ENCODE measurements at places on chromosomes 5 and 9. TPM values are rescaled to one million over a fixed set of nuclear protein-coding genes. Genes with fewer than 3 reads are reported as not detected.

The PCDHGA8 gene
- 1.8 TPM for total RNA-seq

GRCh38 chr5:134902071-134902801, 2.7 kb upstream of the PCBD2 start:
- DNase-seq, result no peak
- peaks cover 5% of the 10 kb centered on the region for H3K36me3 ChIP-seq

- no peaks in the 10 kb centered on the region for H3K27me3 ChIP-seq
- no peaks in the 10 kb centered on the region for H3K36me3 ChIP-seq
- no peak overlapping the region for H3K4me3 ChIP-seq
- H3K27ac ChIP-seq, result no peak overlapping the region
- no peak for DNase-seq
These were observed 1.5 kb upstream of the NSMF start for GRCh38 chr9:137460363-137461315.

DNA sequence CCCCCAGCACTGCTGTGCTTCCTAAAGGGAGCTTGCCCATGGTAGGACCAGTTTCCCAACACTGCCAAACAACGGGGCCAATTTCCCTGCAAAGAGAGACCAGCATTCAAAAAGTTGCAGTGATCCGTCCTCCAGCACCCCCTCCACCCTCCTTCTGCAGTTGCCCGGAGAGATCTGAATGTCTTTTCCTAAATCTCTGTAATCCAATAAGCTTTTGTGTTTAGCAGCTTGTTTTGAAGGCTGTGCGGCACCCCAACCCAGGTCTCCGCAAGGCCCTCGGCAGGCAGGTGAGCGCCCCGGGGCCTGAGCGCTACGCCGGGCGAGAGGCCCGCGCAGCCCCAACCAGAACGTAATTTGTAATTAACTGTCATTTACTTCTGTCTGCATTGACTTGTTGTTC, 366.9 kb upstream of the IRX2 start:
- no peaks in the 10 kb centered on the region for H3K4me1 ChIP-seq
- no peak overlapping the region for H3K27ac ChIP-seq
- DNase-seq, result no peak
- H3K36me3 ChIP-seq, result no peaks in the 10 kb centered on the region
- H3K4me3 ChIP-seq, result no peak overlapping the region
- peaks cover 15% of the 10 kb centered on the region for H3K27me3 ChIP-seq

The GABRA6 gene
- not detected for total RNA-seq

- no peaks in the 10 kb centered on the region for H3K4me1 ChIP-seq
- no peak overlapping the region for H3K27ac ChIP-seq
- no peak for DNase-seq
These were observed 990.4 kb upstream of the ACO1 start for GRCh38 chr9:31394015-31394473.

The CCDC183 gene
- 0.88 TPM for total RNA-seq

GRCh38 chr5:34022121-34022705, 14.4 kb upstream of the AMACR start:
- no peak overlapping the region for H3K27ac ChIP-seq
- no peak for DNase-seq
- H3K27me3 ChIP-seq, result no peaks in the 10 kb centered on the region
- H3K36me3 ChIP-seq, result peaks cover 5% of the 10 kb centered on the region

GRCh38 chr5:76590027-76590426, 33.2 kb downstream of the F2RL2 start:
- no peak overlapping the region for H3K4me3 ChIP-seq
- no peaks in the 10 kb centered on the region for H3K27me3 ChIP-seq
- H3K4me1 ChIP-seq, result no peaks in the 10 kb centered on the region
- no peak overlapping the region for H3K27ac ChIP-seq
- H3K36me3 ChIP-seq, result peaks cover 5% of the 10 kb centered on the region

DNA sequence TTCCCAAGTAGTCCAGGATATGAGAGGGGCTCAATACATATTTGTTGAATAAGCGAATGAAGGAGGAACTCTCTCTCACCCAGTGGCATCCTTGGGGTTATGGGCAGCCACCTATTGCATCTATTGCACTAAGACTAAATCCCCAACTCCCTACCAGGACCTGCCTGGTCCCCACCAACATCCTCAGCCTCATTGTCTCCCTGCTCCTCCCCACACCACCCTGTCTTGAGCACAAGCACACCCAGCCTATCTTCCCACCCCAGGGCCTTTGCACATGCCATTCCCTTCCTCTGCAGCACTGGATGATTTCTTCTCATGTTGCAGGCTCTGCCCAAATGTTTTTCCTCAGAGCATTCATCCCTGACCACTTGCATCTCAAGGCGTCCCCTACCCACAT, 133.8 kb downstream of the BARX1 start:
- no peaks in the 10 kb centered on the region for H3K36me3 ChIP-seq
- H3K4me1 ChIP-seq, result no peaks in the 10 kb centered on the region
- H3K4me3 ChIP-seq, result no peak overlapping the region
- no peaks in the 10 kb centered on the region for H3K27me3 ChIP-seq
- no peak overlapping the region for H3K27ac ChIP-seq
- DNase-seq, result no peak

DNA sequence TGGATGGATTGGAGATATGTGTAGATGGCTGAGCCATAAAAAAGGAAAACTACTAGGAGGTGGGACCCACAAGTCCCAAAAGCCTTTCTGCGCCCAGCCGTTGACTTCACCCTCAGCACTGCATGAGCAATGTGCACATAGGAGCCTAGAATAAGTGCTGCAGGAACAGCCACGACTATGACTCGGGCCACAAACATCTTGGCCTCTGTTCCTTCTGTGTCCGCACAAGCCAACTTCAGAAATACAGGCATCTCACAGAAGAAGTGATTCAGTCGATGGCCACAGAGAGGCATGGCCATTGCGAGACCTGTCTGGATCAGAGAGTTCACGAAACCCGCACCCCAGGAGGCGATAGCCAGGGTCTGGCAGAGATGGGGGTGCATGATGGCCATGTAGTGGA, 587 bp downstream of the OR2Y1 start:
- H3K4me3 ChIP-seq, result no peak overlapping the region
- H3K27me3 ChIP-seq, result no peaks in the 10 kb centered on the region
- H3K36me3 ChIP-seq, result no peaks in the 10 kb centered on the region
- H3K4me1 ChIP-seq, result no peaks in the 10 kb centered on the region

The OR2V2 gene
- total RNA-seq, result not detected

GRCh38 chr5:149004559-149004958, 58.3 kb downstream of the SH3TC2 start:
- H3K27me3 ChIP-seq, result no peaks in the 10 kb centered on the region
- DNase-seq, result no peak
- H3K4me1 ChIP-seq, result no peaks in the 10 kb centered on the region
- no peak overlapping the region for H3K27ac ChIP-seq
- H3K36me3 ChIP-seq, result no peaks in the 10 kb centered on the region

DNA sequence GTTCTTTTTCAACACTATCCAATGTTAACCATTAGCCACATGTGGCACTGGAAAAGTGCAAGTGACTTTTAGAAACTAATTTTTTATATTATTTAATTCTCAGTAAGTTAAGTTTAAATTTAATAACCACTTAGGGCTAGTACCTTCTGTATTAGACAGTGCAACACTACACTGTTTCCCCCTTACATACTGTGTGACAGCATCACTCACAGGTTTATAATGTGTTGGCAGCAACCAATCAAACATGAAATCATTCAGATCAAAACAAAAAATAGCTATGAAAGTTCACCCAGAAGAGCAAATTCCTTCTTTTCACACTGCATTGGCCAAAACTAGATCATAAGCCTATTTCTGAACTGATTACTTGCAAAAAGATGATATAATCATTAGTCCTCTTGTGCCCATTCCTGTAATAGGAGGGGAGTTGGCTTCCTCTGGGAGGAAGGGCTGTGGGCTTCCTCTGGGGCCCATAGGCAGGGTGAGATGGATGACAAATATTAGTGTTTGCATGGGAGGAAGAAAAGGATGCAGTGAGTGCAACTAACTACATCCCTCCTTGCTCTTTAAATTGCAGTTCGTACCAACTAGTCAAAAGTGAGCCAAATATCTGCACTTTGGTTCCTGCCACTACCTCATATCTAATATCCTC, 708.1 kb upstream of the RGMB start:
- no peak overlapping the region for H3K4me3 ChIP-seq
- no peak overlapping the region for H3K27ac ChIP-seq
- DNase-seq, result no peak
- H3K36me3 ChIP-seq, result no peaks in the 10 kb centered on the region
- H3K4me1 ChIP-seq, result no peaks in the 10 kb centered on the region
- no peaks in the 10 kb centered on the region for H3K27me3 ChIP-seq

The ARHGEF28 gene
- 66.3 TPM for total RNA-seq

DNA sequence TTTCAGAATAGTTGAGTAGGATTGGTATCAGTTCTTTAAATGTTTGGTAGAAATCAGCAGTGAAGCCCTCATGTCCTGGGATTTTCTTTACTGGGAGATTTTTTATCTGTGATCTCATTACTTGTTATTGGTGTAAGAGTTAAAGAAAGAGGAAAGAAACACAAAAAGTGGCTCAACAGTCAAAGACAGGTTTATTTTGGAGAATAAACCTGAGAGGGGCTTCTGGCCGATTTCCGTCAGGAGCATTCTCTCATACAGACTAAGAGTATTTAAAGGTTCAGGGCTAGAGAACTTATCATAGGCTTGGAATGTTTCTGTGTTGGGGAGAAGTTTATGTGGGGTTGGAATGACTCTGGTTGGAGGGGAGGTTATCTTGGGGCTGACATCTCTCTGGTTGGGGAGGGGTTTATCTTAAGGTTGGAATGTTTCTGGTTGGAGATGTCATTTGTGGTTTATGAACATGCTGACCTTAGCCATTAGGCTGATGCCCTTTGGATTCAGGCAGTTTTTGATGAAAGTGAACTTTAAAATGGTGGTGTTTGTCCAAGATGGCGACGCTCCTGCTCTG, 62.5 kb downstream of the CFAP95 start:
- no peak overlapping the region for H3K4me3 ChIP-seq
- peaks cover 5% of the 10 kb centered on the region for H3K4me1 ChIP-seq
- no peaks in the 10 kb centered on the region for H3K36me3 ChIP-seq
- H3K27me3 ChIP-seq, result no peaks in the 10 kb centered on the region
- DNase-seq, result no peak
- H3K27ac ChIP-seq, result no peak overlapping the region

DNA sequence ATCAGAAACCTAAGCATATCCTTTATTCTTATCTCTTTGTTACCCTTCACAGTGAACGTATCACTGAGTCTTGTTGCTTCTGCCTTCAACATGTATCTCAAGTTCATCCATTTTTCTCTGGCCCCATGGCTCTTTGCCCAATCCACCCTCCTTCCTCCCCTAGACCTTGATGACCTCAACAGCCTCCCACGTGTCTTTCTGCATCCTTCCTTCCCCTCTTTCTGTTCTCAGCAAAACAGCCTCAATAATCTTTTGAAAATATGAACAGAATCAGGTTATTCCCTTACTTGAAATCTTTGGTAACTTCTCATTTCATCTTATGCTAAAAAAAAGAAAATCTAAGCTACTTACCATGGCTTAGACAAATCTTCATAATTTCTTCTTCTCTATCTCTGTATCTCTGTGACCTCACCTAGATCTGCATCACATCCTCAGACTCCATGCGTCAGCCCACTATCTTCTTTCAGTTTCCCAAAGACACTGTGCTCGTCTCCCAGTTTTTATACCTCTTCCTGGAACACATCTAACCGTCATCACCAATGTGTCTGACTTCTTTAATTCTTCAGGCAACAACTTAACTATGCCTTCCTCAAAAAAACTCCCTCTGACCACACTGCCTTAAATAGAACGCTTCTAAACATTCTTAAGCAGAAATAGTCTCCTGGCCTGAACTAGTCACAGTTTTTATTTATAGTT, 208.0 kb downstream of the PARP8 start:
- no peak overlapping the region for H3K27ac ChIP-seq
- no peaks in the 10 kb centered on the region for H3K27me3 ChIP-seq
- no peaks in the 10 kb centered on the region for H3K4me1 ChIP-seq
- no peak for DNase-seq
- H3K36me3 ChIP-seq, result no peaks in the 10 kb centered on the region

DNA sequence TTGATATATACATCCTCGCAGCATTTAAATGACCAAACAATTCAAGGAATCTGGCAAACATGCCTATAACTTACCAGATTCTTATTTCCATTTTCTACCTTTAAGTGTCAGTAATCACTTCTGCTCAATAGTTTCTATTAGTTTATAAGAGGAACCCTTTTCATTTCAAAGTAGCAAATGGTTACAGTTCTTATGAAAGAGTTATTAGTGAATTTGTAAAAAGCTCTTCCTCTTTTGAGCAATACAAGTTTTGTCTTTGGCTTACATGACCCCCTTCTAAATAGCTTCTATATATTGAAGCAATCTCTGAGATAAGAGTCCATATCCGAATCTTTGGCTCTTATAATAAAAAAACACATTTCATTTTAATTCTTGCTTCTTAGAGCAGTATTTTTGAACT, 42.0 kb downstream of the ELL2 start:
- H3K4me1 ChIP-seq, result no peaks in the 10 kb centered on the region
- no peak overlapping the region for H3K27ac ChIP-seq
- no peak for DNase-seq
- no peaks in the 10 kb centered on the region for H3K27me3 ChIP-seq
- no peaks in the 10 kb centered on the region for H3K36me3 ChIP-seq
- H3K4me3 ChIP-seq, result no peak overlapping the region

GRCh38 chr5:77924081-77924480, 147.9 kb upstream of the TBCA start:
- H3K27me3 ChIP-seq, result no peaks in the 10 kb centered on the region
- H3K4me1 ChIP-seq, result no peaks in the 10 kb centered on the region
- H3K4me3 ChIP-seq, result no peak overlapping the region

The KIF4B gene
- not detected for total RNA-seq

The ZNF79 gene
- total RNA-seq, result 9.1 TPM
